ENCODE measurements at places on chromosomes 16 and 17.

- DNase-seq = no peak
Observed at GRCh38 chr16:27720731-27721530, 171.0 kb downstream of the KATNIP start.

DNA sequence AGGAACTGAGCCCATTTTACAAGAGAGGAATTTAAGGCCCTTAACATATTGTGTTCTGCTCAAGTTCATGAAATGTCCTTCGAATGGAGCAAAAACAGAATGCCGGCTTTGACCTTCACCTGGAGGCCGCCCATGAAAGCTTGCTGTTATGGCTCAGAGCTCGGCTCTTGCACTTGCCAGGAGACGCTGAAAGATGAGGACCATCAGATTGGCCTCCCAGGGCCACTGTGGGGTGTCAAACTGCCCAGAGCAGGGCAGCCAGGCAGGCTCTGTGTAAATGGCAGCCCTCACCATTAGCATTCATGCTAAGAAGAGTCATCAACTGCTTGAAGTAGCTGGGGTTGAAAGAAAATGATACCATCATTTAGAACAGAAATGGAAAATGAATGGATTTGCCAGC is 39.3 kb downstream of the IL21R start:
- DNase-seq = no peak

DNA sequence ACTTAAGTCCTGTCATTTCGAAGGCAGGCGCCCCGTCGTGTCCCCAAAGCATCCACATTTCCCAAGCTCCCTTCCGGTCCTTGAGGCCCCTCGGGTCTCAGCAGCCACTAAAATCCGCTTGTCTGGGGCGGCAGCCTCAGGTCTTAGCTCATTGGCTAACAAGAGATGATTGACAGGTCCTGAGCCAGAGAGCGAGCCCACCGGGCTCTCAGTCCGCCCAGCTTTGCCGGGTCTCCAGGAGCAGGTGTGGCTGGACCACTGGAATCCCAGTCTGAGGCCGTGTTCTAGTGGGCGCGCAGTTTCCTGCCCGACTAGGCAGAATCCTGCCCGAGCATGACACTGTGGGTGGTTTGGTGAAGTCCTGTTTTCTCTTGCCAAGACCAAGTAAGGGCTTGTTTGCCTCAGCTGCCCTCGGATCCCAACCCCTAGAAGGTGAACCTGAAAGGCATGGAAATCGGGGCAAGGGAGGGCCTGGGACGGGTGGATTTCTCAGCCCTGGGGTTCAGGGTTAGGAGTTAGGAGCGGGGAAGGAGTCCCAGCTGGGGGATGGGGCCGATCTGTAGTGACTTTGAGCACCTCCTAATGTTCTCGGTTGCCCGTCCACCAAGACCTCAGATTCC is 42.8 kb downstream of the MRC2 start:
- no peak for DNase-seq

GRCh38 chr17:67994817-67995569 is 1.3 kb downstream of the C17orf58 start:
- no peak for DNase-seq

DNA sequence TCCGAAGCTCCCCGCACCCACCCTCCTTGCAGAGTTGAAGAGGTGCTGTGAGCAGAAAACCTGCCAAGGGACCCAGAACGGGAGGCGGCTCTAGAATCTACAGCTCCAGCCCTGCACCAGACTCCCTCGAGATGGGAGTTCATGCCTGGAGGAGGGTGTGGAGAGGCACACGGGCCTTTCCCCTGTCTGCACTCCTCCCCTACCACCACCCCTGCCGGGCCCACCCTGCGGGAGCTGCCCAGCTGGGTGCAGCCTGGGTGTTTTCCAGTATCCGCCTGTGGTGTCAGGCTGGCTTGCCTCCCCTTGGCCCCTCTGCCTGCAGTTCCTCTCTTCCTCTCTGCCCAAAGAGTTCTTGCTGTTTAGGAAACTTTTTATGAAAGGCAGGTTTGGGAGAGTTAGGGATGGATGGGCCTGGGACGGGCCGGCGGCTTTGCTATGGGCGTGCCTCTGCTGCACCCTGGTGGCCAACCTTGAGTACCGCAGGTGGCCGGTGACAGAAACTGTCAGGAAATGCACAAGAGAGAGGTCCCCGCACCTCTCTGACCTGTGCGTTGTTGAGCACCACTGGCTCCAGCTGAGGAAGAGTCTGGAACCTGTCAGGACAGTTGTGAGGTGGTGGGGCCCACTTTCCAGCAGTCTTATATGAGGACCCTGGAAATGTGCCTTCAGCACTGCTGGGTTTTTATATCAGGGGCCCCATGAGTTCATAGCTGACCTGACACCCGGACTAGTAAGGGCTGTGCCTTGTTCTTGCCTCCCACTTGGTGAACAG is 354.1 kb downstream of the SEC14L1 start:
- DNase-seq = peak; percentile 84

- no peak for DNase-seq
Observed at GRCh38 chr17:29156781-29157180, 23.4 kb downstream of the MYO18A start.

GRCh38 chr16:89924297-89924924 is 1.3 kb downstream of the TUBB3 start:
- DNase-seq = peak; percentile 43

DNA sequence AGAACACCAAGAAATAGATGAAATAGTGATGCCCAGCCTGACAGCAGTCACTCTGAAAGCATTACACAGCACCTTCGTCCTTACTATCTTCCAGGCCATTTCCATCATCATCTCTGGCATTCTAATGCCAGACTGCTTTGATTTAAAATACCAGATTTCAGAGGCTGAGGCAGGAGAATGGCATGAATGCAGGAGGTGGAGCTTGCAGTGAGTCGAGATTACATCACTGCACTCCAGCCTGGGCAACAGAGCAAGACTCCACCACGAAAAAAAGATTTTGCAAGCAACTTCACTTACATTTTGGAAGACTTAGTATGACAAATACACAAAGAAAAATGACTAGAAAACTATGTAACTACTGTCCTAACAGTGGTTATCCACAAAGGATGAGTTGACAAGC is 244.0 kb downstream of the CPPED1 start:
- no peak for DNase-seq

DNA sequence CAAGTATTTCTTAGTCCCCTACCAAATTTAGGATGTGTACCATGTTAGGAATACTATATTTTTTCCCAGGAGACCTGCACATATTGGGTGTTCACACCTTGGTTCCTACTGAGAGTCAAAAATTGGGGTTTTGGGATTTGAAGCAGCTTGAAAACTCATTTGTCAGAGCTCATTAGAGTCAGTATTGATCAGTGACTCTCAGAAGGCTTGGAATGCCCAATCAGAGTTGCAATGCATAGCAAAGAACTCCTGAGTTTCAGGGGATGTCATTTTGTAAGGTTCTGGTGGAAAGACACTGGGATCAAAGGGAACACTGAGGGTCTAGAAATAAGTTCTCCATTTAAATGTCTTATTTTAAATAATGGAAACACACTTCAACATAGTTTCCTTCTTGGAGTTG is 5.1 kb downstream of the HLF start:
- DNase-seq = no peak

DNA sequence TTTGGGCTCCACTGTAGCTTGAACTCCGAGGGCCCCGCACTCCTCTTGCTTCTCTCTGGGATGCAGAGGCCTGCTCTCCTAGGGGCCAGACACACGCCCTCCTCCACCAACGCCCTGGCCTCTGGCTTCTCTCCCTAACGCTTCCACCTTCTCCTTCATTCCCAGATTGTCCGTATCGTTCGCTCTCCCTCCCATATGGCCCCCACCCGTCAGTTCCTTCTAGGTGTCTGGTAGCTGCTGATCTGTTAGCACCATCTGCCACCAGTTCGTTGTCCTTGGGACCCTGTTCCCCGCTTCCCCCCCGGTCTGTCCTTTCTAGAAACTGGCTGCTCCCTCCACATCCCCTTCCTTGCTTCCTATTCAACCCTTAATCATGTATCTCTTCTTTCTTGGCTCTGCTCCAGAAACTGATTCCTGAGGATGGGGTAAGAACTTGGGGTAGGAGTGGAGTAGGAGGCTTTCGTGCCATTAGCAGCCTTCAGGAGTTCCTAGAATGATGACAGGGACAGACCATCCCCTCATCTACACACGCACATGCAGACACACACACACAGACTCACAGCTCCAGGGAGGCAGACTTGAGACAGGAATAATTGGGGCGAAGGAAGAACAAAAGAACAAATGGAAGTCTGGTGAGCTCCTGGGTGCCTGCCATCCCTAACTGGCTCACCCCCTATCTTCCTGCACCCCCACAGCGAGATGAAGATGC is 4.3 kb downstream of the ATP1B2 start:
- no peak for DNase-seq

- no peak for DNase-seq
Observed at GRCh38 chr17:41278176-41278955, 2.9 kb downstream of the KRTAP9-7 start.

DNA sequence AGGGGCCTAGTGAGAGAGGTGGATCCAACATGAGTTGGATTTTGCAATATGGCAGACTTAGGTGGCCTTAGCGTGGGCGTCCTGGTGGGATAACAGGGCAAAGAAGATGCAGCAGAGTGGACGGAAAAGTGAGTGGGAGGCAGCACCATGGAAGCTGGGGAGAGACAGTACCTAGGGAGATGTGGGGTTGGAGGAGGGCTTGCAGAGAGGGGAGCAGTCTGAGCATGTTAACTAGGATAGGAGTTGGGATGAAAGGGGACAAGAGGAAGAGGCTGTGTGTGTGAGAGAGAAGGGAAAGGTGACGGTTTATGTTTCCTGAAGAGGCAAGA is 120.1 kb downstream of the NTN1 start:
- DNase-seq = no peak

All from Calu3 (cell line).